NCI-H2029 (cell line): ENCODE measurements at places on chromosomes 2 and 18.

- DNase-seq: no peak
These were observed 12.0 kb downstream of the STK17B start for GRCh38 chr2:196159221-196159892.

DNA sequence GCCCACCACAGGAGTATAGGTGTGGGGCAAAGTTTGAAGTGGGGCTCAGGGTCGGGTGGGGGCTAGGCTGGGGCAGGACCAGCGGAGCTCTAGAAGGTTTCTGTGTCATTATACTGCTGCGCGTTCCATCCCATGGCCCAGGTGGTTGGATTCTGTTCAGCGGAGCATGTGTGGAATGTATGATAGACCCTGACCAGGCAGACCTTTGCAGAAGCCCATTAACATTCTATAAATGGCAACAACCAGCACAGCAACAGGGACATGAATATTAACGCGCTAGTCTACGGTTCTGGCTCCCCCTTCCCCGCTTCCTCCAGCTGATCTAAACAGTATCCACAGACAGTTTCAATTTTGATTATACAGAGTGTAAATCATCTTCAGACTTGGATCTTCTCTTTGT, 4.1 kb upstream of the PRKCE start:
- DNase-seq: no peak

GRCh38 chr2:235485362-235485761, 8.5 kb upstream of the AGAP1 start:
- no peak for DNase-seq

DNA sequence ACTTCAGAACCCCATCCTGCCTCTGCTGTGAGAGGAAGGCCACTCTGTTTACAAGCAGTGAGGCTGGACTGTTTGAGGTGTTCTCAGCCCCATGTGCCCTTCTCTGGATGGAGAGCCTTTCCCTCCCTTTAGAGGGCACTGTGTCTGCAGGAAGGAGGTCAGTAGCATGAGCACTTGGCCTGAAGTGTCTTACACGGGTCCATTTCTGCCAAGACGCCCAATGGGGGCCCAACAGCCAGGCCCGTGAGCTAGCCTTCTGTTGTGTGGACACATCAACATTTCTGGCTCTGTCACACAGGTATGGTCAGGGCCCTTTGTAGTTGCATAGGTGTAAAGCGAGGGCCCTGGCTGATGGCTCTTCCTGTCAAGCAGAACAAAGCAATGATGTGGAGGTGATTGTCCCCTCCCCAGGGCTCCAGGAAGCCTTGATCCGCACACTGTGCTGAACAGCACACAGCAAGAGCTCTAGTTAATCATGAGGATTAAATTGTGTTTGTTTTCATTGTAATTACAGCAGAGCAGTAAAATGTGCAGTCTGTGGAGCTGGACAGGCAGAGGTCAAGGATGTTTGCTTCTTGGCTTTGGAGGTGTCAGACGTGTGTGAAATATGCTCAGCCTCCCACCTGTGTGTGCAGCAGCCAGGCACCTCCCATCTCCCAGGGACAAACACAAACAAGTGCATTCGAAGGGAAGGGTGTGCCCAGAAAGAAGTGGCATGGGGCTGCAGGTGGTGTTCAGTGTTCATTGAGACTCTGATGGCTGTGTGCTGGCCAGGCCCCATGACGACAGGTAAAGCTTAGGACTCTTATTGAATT, 132.1 kb downstream of the SH3RF3 start:
- peak; percentile 99 for DNase-seq

- DNase-seq: no peak
These were observed 66.0 kb upstream of the ACSL3 start for GRCh38 chr2:222794585-222795449.

GRCh38 chr18:49769047-49769728, 44.1 kb downstream of the ACAA2 start:
- DNase-seq: no peak

- DNase-seq: no peak
These were observed 6.8 kb upstream of the EFHD1 start for GRCh38 chr2:232626584-232626983.

DNA sequence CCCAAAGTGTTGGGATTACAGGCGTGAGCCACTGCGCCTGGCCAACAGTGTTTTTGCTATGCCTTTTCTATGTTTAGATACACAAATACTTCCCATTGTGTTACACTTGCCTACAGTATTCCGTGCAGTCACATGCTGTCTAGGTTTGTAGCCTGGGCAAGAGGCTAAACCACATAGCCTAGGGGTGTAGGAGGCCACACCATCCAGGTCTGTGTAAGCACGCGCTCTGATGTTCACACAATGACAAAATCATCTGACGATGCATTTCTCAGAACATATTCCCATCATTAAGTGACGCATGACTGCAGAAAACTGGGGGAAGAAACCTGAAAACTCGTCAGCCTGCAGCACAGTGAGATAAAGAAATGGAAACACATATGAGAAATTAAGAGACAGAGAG, 46.1 kb upstream of the TWIST2 start:
- no peak for DNase-seq

GRCh38 chr2:173806761-173807160, 158.4 kb downstream of the SP3 start:
- DNase-seq: no peak

GRCh38 chr2:175792199-175792598, 209.9 kb downstream of the LNPK start:
- DNase-seq: no peak

- DNase-seq: no peak
These were observed 1526.9 kb upstream of the ACVR2A start for GRCh38 chr2:146317959-146318358.

DNA sequence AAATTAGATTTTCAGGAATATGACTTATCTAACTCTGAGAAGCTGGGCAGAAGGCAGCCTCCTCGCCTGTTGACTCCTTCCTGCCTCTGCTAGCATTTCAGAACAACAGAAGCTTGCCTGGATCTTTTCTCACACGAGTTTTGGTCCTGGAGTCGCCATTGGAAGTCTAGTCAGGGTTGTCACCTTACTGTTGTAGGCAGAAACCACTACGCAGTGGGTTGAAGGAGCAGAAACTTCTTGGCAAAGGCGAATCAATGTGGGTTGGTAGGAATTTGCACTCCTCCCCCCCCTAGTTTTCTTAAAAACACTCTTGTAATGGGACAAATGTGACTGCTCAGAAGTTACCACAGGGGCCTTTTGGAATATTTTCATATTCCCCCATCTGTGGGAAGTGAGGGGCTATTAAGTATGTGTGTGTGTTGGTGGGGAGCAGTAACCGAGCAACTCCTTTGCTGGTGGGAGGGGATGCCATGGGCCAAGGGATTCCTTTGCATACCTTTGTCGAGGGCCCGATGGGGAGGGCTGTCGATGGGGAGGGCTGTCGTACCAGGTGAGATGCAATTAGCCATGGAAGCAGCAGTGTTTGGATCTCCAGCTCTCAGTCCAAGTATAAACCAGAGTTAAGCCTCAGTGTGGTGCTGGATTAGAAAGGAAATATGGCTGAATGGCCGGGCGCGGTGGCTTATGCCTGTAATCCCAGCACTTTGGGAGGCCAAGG, 117.4 kb downstream of the FMNL2 start:
- DNase-seq: no peak

- no peak for DNase-seq
These were observed 5.7 kb downstream of the ITGB6 start for GRCh38 chr2:160194351-160194750.

- DNase-seq: no peak
These were observed 134.0 kb downstream of the IKZF2 start for GRCh38 chr2:213017404-213017803.

DNA sequence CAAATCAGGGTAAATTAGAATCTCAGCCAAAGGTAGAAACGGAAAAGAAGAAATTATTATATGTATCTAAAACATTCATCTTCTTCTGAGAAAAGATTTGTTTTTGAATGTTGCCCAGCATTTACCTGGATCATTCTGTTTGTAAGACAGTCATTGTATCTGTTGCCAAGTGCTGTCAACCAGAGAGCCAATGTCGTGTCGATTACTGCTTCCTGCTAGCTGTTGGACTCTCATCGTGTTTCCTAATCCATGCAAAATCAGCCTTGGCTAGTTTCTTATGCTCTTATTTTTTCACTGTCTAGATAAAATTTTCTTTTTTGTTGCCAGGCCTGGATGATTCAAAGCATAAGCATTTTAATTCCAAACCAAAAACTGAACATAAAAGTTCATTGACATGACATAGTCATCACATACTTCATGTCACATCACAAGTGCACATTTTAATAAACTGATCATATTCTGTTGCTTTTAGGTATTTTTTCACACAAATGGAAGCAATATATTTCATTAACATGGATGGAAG, 202.3 kb downstream of the KCNH7 start:
- no peak for DNase-seq

- DNase-seq: no peak
These were observed 17.2 kb upstream of the KCTD1 start for GRCh38 chr18:26565514-26565913.

- no peak for DNase-seq
These were observed 1255.7 kb upstream of the ZEB2 start for GRCh38 chr2:145775591-145775990.

GRCh38 chr2:79729532-79729931, 216.7 kb downstream of the CTNNA2 start:
- DNase-seq: no peak

DNA sequence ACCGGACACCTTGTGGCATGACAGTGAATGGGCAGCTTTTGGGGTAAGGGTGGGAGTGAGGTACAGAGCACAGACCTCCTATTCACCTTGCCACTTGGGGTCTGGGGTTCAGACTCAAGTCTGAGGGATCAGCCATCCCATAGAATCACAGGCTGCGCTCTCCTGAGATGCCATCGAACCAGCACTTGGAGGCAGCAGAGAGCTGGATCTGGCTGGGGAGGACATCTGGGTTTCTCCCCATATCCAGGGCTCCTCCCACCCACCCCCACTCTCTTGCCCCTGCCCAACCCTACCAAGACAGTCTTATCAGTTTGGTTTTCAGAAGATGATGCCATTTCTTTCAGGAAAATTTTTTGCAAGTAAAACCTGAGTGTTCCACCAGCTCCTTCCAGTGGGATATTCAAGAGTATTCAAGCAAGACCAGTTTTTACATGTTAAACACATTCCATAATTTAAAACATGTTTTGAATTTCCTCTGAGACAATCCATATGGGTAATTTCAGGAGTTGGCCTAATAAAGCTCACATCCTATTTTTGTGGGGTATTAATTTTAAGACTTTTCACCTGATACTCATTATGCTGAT, 29.2 kb upstream of the TEX44 start:
- no peak for DNase-seq

DNA sequence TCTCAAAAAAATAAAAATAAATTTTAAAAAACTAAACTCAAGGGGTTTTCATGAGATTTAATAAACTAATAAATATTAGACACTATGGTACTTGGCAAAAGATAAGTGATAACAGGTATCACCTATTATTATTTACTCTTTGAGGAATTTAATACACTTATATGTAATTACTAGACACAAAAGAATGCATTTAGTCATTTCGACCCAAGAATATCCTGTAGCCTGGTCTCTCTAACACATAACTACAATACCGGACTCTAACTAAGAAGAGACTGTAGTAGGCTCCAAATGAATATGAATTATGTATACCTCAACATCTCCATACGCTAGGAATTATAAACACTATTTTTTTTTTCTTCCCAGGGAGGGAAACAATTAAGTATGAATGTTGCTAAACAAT, 850.7 kb downstream of the CPS1 start:
- no peak for DNase-seq

- no peak for DNase-seq
These were observed 165.6 kb downstream of the ACOXL start for GRCh38 chr2:110897966-110898365.

DNA sequence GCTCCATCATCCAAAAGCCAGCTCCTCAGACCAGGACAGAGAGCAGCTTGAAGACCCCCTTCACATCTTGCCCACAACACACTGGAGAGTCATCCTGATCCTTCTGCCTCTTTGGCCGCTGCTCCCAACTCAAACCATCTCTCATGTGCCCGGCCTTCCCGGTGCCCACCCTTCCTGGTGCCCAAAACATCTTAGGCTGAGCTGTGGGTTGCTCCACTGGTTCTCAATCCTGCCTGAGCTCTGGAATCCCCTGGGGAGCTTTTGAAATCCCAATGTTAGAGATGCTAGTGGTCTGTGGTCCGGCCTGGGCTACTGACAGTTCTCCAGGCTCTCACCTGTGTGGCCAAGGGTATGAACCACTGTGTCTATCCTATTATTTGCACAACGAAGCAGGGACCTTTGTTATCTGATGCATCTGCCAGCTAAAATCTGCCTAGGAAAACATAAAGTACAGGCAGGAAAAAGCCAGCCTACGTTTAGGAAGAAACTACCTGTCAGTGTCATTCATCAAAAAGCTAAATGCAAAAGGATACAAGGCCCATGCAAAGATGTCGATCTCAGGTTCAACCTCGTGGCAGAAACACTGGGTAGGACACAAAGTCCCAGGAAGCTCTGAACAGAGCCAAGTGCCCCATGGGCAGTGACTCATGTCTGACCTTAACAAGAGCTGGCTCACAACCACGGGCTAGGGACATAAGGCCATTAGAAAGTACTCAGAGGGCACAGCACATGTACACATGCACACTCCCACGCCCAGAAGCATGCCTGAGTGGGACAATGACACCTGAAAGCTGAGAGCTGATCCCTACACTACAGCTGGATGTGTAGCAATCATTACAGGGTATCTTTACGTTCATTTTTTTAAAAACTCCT, 30.8 kb downstream of the TBC1D8 start:
- peak; percentile 81 for DNase-seq

GRCh38 chr18:31042084-31042405, 497 bp downstream of the DSC3 start:
- DNase-seq: no peak

GRCh38 chr2:120797421-120798221, 62.0 kb downstream of the GLI2 start:
- no peak for DNase-seq

GRCh38 chr2:212539072-212539880, 674 bp upstream of the ERBB4 start:
- peak; percentile 32 for DNase-seq

- DNase-seq: no peak
These were observed 59.4 kb downstream of the ALPK2 start for GRCh38 chr18:58569490-58569911.

- DNase-seq: no peak
These were observed 52.0 kb downstream of the HAUS1 start for GRCh38 chr18:46156124-46156745.

DNA sequence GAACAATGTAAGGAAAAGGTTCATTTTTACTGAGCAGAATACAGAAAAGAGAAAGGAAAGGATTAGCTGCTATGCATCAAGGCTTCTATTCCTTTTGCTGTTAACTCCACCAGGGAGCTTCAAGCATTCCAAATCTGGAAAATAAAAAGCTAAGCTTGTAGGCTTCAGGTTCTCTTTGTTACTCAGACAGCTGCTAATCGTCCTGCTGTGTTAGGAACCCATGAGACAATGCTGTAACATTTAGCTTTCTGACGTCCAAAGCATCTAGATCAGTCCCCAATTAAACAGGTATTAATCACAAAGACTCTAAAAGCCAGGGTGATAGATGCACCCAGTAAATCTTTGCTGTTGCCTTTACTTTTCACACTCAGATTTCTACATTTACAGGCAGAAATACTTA, 103.8 kb downstream of the EPHA4 start:
- no peak for DNase-seq

- no peak for DNase-seq
These were observed 50.1 kb downstream of the GALR1 start for GRCh38 chr18:77299706-77300105.

GRCh38 chr2:237092920-237093781, 7.5 kb downstream of the COPS8 start:
- DNase-seq: peak; percentile 10
